ENCODE measurements at places on chromosomes 11 and 22.

GRCh38 chr11:8728563-8728962 is 46.0 kb downstream of the RPL27A start:
- DNase-seq, result no peak

DNA sequence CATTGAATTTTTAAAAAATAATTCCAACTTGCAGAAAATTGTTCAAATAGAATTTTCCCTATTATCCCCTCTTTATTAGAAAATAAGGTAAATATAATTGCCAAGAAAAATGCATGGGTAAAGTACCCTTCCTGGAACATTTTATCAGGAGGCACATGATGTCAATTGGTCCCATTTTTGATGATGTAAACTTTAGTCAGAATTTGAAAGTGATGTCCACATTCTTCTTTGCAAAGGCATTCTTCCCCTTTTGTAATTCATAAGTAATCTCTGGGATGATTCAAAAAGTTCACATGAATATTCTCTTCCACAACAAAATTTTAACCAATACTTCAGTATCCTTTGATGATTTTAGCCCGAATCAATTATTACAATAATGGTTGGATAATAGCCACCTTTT is 86.9 kb upstream of the ANO3 start:
- DNase-seq, result no peak

- DNase-seq, result no peak
Observed at GRCh38 chr11:68542617-68543016, 82.1 kb downstream of the PPP6R3 start.

DNA sequence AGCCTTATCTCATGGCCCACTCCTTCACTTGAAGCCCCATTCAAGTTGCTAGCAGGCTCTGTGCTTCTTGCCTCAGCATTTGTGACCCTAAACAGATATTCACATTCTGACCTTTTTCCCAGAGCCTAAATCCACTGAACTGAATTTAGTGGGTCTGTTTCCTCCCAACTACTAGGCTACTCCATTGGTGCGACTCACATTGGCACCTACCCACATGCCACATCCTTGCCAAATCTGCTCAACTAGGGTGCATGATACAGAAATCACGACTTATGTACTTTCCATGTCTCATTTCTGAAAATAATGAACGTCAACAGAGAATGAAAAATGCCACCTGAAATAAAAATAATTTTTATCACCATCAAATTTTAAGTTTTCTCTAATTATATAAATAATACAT is 8.4 kb upstream of the MMP12 start:
- no peak for DNase-seq
